ENCODE measurements at places on chromosomes 5 and 9.

GRCh38 chr5:23823521-23823920 lies 316.1 kb downstream of the PRDM9 start:
- no peak for DNase-seq

- no peak for DNase-seq
Measured at GRCh38 chr9:18490641-18491370, 16.9 kb downstream of the ADAMTSL1 start.

DNA sequence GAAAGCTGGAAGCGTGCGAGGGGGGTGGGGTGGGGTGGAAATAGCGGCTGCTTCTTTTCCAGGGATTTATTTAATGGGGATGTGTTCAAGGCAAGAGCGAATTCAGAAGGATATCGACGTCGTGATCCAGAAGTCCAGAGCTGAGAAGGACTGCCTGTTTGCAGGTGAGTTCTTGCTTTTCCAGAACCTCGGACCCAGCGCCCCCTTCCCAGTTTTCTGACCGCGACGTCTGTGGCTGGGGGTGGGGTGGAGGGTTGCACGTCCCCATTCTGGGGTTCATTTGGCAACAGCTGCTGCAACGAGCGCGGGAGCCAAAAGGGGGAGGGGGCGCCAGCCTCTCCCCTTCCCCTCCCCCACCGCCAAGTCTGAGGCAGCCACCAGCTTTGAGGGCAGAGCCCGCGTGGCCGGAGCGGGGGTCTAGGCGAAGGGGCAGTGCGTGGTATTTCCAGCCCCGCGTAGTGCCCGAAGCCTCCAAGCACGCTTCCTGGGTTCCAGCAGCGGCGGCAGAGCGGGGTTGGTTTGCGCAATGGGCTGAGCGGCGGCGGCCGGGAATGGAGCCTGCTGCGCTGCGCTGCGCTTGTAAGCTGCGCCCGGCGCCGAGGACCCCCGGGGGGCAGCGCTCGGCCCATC lies 701 bp downstream of the PARP8 start:
- DNase-seq: peak; percentile 10

DNA sequence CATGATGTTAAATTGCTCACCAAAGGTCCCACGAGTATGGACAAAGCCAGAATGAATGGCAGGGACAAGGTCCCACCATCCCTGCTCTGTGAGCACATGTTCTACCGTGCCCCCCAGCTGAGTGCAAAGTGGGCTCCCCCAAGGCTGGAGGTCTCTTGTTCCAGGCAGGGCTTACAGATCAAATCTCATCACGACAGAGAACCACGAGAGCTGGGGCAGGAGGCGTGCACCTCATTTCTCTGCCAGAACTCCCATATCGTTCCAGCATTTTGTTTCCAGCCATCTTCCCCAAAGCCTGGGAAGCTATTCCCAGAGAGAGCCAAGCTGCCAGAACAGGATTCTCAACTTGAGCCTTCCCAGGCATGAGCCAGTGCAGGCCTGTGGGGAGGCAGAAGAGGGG lies 108.5 kb downstream of the ZNF354C start:
- no peak for DNase-seq

- no peak for DNase-seq
Measured at GRCh38 chr5:67222243-67223025, 25.8 kb upstream of the CD180 start.

DNA sequence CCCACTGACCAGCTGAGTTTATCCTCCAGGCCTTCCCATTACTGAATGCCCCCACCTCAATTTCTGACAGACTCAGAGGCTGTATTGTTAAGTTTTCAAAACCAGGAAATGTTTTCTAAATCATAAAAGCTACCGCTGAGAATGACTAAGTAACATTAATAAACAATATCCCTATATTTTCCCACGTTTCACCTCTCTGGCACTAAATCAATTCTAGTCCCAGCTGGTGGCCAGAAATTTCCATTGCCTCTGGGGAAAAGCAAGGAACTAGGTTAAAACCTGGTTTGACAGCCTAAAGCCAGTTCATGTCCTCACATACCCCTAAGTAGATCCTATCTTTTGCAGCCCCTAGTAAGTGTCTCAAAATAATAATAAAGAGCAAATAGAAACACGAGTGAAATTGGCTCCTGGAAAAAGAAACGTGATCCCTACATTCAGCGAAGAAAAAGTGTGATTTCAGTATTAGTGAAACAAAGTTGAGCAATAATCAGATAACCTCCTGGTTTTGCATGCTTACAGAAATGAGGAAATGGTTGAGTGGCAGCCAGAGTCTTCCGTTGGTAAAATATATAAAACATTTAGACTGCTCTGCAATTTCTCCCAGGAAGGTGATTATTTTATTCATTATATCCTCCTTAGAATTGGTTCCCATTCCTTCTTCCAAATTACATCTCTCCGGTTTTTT lies 110.9 kb downstream of the ESM1 start:
- DNase-seq: no peak

DNA sequence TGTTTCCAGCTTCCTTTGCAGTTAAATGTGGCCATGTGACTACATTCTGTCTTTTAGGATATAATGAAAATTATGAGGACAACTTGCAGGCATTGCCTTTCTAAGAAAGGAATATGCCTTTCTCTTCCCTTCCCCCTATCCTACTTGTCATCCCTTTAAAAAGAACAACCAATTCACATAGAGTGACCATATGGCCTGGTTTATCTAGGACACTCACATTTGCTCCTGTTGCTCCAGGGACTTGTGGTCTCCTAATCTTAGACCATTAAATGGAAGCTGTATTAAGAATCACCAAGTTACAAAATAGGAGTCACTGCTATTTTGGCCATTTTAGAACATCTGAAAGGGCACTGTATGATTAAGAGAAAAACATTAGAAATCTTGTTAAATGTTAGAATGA lies 520.3 kb downstream of the DTWD2 start:
- DNase-seq: no peak

GRCh38 chr5:163912046-163912445 lies 406.6 kb downstream of the MAT2B start:
- no peak for DNase-seq

- no peak for DNase-seq
Measured at GRCh38 chr5:1782385-1783215, 17.0 kb downstream of the MRPL36 start.

- no peak for DNase-seq
Measured at GRCh38 chr5:110414360-110414759, 312.1 kb downstream of the TMEM232 start.

DNA sequence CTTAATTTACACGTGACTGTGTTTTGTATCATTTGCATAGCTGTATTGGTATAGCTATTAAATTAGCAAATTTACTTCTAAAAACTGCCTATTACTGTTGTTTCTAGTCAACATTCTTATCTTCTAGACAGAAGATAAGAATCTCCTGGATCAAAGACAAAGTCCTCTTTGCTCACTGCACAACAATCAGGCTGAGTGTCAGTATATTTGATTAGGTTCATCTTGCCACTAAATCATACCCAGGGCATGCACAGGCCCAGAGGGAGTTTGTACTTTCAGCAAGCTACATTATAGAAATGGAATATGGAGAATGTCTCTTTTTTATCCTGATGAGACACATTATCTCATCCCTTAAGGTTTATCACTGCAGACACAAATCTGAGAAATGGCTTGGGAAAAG lies 579.1 kb downstream of the SLCO4C1 start:
- DNase-seq: no peak

GRCh38 chr9:5556101-5556705 lies 45.9 kb downstream of the PDCD1LG2 start:
- DNase-seq: no peak

DNA sequence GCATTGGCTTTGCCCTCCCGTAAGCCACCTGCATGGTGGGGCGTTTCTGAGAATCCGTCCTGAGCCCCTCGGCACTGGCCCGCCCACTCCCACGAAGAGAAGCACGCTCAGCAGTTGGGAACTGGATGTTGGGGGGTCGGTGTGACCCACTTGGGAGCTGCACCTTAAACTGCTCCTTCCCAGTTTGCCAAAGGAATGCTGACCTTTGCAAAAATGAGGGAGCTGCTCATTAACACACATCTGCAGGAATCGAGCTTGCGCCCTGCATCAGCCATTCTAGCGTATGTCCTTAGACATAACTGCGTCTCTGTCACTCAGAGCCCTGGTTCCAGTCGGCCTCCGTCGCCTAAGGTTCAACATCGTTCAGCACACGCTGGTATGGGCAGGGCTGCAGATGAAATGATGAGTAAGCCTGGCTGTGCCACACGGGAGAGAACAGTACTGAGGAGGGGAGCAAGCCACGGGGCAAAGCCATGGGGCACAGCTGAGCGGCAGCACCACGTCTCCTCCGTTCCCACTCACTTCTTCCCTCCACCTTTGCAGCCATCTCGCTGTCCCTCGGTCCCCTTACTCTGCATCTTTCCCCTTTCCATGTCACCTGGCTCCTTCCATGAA lies 28.8 kb upstream of the NCS1 start:
- no peak for DNase-seq

- no peak for DNase-seq
Measured at GRCh38 chr5:136020001-136020382, 8.8 kb upstream of the TGFBI start.

DNA sequence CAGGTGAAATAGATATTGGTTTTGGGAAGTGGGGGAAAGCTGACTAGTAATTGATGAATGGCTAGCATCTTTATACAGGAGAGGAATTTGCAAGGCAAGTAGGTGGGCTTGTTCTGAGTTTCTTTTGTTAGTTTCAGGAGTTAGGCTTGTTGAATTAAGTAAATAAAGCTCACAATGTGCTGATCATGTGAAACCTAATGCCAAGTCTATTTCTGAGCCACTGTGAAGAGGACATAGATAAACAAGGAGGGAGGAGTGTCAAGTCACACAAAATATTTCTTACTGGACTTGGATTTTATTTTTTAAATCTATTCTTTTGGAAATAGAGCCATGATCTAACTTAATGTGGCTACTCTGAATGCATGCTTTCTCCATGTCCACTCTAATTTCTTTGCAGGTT lies 19.9 kb downstream of the GDA start:
- no peak for DNase-seq

GRCh38 chr5:43225649-43226245 lies 33.7 kb downstream of the NIM1K start:
- no peak for DNase-seq

DNA sequence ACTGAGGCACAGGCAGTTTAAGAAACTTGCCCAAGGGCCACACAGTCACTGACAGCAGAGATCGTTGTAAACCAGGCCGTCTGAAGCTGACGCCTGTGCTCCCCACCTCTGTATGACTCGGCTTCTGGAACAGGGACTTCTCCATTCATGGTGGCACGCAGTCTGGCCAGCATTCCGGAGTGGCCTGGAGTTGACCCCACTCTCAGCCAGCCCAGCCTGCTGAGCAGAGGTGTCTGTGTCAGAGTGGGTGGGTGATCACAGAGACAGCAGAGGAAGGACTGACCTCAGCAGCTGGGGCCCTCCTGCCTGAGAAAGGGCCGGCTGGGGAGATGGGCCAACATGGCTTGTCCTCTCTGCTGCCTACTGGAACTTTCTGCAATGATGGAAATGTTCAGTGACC lies 12.6 kb downstream of the LRSAM1 start:
- no peak for DNase-seq

GRCh38 chr9:120363697-120364096 lies 216.3 kb downstream of the CDK5RAP2 start:
- no peak for DNase-seq

- no peak for DNase-seq
Measured at GRCh38 chr5:28779161-28779754, 1740.9 kb upstream of the CDH9 start.

DNA sequence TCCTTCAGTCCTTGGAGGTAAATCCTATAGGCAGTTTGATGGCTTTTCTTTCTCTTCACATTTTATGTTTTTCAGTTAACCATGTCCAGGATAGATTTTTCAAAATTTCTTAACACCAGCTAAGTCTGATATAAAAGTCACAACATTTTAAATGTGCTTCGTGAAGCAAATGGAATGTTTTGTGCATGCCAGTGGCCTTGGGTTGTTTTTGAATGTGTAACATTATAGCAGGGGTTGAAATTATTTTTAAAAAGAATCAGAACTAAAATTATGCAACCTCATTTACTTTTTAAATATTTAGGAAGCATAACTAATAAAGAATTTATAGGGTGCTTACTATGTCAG lies 201.1 kb downstream of the ARHGEF28 start:
- no peak for DNase-seq

DNA sequence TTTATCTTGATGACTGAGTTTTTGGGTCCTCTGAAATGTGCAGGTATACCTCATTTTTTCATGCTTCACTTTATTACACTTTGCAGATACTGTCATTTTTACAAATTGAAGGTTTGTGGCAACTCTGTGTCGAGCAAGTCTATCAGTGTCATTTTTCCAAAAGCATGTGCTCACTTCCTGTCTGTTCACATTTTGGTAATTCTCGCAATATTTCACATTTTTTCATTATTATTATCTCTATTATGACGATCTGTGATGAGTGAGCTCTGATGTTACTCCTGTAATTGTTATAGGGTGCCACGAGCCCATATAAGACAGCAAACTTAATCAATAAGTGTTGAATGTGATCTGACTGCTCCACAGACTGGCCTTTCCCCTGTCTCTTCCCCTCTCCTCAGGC lies 73.4 kb upstream of the FBXW11 start:
- no peak for DNase-seq

DNA sequence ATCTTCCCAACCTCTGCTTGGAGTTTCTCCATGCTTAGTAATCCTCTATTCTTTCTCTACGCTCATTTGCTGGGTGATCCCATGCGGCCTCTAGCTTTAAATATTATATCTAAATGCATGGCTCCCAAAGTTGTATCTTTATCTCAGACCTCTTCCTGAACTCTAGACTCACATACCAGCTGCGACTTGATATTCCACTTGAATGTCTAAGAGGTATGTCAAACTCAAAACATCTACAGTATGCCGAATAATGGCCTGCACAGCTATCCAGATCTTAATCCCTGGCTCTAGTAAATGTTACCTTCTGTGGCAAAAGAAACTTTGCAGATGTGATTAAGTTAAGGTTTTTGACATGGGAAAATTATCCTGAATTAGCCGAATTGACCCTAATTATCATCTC lies 179.2 kb downstream of the TTC39B start:
- DNase-seq: no peak

GRCh38 chr5:129097498-129098296 lies 3.1 kb downstream of the ISOC1 start:
- DNase-seq: no peak

DNA sequence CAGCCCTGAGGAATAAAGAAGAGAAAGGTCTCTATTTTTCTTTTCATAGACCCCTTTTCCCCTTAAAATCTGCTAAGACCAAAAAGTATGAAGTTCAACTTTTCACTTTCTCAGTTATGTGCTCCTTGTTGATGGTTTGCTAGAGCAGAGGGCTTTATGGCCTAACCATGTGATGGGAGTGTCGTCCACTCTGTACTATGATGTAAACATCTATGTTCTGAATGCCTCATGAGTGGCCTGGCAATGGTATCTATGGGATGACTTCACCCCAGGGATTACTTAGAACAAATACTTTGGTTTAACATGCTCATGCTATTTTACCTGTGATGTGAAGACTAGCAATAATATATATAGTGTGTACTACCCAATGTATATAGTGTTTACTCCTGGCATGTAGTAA lies 43.7 kb upstream of the MIER3 start:
- no peak for DNase-seq
